Mammary microvascular endothelial cell (primary cell): ENCODE measurements at places on chromosomes 6 and 20. TPM values are rescaled to one million over a fixed set of nuclear protein-coding genes. Genes with fewer than 3 reads are reported as not detected.

MCCD1 gene
- total RNA-seq, result not detected in 2 replicates

IBTK gene
- total RNA-seq, result 22.1 and 22.6 TPM in 2 replicates

WFDC5 gene
- not detected in 2 replicates for total RNA-seq

FAM217A gene
- total RNA-seq, result not detected in 2 replicates

PNRC1 gene
- 44.6 and 44.7 TPM in 2 replicates for total RNA-seq

SYTL3 gene
- total RNA-seq, result 10.0 and 11.2 TPM in 2 replicates

BANF2 gene
- total RNA-seq, result not detected in 2 replicates

TMEM170B gene
- 1.1 and 1.4 TPM in 2 replicates for total RNA-seq

ENPP1 gene
- total RNA-seq, result 0.64 and 1.9 TPM in 2 replicates

FERMT1 gene
- 3.9 and 4.0 TPM in 2 replicates for total RNA-seq

GMPR gene
- 33.0 and 36.5 TPM in 2 replicates for total RNA-seq

TBXT gene
- not detected in 2 replicates for total RNA-seq
